Suppressor macrophage treated with lipopolysaccharide for 1 hour (primary cell): ENCODE measurements at places on chromosomes 6 and 20.
A peak's percentile ranks its signal among the peaks of the same experiment; 100 is the strongest.

DNA sequence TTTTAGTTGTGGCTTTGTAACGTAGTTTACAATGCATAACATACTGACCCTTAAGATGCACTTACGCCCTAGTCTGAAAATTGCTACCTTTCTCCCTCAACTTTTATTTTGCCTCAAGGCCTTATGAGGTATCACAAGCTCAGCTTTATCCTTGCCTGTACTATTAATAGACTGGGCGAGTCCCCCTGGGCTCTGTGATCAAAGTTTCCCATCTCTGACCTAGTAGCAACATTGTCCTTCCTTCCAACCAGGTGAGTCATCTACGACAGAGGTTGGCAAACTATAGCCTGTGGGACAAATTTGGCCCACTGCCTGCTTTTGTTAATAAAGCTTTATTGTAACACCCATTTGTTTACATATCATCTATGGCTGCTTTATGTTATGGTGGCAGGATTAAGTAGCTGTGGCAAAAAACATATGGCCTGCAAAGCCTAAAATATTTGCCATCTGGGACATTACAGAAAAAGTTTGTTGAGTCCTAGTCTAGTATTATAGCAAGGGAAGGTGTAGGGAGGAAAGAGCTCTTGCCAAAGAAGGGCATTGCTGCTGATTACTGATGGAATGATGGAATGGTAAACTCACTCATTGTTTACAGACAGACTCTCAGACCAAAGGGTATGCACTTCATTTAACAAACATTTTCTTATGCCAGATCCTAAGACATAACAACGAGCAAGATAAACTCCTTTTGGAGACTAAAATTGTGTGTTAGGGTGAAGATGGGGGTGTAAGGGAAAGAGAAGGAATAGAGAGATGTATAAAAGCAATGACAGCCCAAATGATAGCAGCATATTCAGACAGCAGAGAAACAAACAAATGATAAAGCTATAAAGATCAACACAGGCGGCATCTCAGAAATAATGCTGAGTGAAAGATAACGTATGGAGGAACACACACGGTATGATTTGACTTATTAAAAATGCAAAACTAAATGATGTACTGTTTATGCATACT, 74.2 kb downstream of the SLC22A23 start:
- peak; percentile 27 for DNase-seq

GRCh38 chr6:22284666-22285065, 12.2 kb downstream of the PRL start:
- no peak for DNase-seq

DNA sequence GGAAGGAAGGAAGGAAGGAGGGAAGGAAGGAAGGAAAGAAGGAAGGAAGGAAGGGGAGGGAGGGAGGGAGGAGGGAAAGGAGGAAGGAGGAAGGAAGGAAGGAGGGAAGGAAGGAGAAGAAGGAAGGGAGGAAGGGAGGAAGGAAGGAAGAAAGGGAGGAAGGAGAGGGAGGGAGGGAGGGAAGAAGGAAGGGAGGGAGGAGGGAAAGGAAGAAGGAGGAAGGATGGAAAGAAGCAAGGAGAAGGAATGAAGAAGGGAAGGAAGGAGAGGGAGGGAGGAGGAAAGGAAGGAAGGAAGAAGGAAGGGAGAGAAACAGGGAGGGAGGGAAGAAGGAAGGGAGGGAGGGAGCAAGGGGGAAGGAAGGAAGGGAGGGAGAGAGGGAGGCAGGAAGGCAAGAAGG, 204.9 kb downstream of the PHACTR1 start:
- no peak for DNase-seq

DNA sequence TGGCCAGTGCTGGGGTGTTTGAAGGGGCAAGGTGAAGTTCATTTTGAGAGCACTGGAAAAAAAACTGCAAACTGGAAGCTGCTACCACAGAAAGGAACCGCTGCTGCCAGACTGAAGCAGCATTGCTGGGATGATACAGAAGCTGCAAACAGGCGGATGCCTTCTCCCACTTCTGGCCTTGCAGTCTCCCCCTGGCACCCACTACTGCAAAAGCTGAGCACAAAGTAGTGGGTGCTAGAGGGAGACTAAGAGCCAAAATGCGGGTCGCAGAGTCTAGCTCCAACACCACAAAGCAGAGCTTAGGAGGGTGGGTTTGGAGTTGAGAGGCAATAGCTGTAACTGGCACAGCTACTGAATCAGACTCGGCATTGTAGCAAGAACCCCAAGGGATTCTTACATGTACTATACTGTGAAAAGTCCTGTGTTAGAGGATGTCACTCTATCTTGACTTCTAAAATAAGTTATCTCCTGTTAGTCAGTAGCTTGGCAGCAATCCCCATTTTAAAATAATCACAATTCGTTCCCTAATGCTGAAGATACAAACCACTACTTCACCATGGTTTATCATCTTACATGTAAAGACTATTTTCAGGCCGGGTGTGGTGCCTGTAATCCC, 44.0 kb upstream of the COL21A1 start:
- no peak for DNase-seq

- no peak for DNase-seq
Observed at GRCh38 chr6:135108692-135109091, 54.1 kb upstream of the HBS1L start.

- DNase-seq = no peak
Observed at GRCh38 chr6:81023007-81023582, 729.4 kb downstream of the TENT5A start.

DNA sequence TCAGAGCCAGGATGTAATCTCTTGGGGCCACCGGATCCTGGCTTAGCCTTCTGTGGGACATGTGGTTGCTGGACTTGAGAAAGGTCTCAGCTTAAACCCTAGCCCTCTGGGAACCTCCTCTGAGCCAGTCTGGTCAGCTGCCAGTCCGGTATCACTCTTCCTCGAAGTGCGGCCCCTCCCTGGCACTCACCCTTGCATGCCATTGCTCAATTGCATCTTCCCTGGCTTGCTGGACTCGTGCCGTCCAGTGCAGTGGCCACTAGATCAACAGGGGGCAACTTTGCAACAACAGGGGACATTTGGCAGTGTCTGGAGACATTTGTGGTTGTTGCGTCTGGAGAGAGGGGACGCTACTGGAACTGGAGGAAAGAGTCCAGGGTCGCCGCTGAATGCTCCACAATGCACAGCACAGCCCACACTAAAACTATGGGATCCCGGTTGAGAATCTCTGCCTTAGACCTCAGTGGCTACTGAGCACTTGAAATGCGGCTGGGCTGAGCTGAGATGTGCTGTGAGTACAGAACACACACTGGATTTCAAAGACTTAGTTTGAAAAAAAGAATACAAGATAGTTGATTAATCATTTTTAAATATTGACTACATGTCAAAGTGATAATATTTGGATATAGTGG, 152.1 kb downstream of the TFAP2C start:
- DNase-seq = no peak

DNA sequence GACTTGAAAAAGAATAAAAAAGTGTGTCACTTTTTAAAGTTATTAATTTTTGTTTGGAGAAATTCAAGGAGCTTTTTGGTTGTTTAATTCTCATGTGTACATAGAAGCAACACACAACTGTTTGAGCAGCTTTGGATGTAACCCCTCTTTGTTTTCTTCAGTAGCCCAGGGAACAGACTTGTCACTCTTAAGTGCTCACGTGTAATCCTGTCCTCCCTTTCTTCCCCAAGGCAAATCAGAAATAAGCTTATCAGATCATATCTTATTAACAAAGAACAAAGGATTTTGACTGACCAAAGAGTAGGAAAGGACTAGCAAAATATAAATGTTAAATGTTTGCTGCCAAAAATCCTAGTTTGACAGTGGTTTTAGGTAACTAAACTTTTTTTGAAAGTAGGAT, 7.3 kb upstream of the FLRT3 start:
- no peak for DNase-seq

DNA sequence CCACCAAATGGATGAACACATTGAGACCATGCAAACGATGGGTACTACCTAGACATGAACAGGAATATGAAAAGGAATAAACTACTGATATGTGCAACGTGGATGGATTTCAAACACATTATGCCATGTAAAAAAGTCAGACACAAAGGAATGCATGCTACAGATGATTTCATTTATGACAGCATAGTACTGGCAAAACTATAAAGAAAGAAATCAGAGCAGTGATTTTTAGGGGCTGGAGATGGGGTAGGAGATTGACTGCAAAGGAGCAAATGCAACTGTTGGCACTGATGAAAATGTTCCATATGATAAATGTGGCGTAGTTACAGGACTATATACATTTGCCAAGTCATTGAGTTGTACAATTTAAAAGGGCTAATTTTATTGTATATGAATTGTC, 13.4 kb upstream of the COL12A1 start:
- DNase-seq = no peak

GRCh38 chr6:48078120-48078519, 32.9 kb downstream of the PTCHD4 start:
- DNase-seq = no peak

DNA sequence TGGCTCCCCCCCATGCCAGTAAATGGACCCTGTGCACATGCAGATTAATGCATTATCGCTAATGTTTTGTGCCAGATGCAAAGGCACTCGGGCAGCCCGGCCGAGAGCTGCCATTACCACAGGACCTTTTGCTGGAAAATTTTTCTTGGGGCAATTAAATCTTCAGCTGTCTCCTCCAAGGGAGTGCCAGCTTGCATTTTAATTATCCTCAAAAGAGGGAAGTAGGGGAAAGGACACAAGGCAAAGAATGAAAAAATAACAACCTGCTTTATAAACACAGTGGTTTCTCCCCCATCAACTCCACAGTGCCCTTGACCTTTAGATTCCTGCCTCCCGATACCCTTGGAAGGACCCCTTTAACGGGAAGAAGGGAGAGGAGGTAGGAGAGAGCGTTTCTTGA, 48.2 kb downstream of the PDYN start:
- DNase-seq = peak; percentile 37

DNA sequence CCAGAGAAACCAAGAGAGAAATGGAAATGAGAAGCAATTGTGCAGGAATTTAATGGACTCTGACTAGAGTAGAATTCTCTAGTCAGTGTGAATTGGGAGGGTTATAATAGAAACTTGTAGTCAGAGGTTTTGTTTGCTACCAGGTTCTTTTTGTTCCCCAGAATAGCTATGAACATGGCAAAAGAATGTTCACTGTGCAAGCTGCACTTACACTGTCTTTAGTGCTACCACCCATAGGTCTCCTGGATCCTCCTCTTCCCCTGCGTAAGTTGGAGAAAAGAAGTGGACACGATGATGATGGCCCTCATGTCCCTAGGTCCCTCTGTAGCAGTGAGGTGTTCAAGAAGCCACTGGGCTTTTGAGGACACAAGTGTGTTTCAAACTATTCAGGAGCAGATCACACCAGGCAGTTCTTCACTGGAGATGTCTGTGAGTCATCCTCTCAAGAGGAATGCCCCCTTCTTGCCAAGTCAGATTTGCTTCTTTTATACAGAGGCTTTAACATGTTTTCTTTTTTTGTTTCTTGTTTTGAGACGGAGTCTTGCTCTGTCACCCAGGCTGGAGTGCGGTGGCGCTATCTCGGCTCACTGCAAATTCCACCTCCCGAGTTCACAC, 47.6 kb upstream of the SMIM8 start:
- DNase-seq = no peak

DNA sequence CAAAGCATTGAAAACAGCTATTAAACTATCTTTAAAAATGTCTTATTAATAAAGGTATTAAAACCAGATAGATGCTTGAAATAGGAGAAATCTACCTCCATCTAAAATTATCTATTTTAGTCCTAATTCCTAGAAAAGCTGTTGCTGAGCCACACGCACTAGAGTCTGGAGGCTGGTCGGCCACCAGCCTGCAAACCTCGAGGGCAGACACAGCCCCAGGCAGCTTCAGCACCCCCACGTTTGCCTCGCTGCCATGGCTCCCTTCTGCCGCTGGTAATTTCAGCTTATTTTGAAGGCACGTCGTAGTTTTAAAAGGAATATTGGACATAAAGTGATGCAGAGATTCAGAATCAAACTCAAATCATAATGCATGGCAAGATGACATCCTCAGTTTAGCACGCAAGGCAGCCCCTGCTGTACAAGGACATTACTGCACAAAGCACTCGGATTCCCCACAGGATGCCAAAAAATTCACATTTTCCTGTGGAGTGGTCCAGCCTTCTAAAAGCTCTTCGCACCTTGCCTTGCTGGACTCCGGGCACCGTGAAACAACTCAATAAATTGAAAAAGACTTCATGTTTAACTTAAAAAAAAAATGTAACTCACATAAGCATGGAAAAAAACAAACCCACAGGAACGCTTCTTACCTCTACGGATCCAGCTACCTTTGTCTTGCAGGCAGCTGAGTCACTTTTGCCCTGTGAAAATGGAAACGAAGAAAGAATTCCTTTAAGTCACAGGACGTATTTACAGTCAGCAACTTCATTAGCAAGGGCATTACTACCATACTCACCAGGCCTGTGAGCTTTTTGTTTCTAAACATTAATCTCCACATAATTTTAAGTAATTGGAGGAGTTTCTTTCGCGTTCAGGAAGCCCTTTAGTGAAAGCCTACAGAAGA, 143.4 kb upstream of the RPS6KA2 start:
- DNase-seq = no peak

DNA sequence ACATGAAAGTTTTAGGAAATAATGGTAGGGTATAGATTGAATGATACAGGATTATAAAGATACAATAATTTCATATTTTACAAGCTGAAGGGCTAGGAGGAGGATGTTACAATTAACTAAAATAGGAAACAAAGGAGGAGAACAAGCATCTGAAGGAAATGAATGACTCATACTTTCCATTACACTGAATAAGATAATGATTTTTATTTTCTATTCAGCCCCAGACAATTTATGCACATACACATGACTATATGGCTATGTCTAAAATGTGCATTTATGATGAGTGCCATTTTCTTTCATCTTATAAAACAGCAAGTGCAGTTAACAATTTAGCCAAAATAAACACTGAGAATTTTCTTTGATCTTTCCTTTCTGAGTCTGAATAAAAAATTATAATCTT, 994.6 kb upstream of the ADGRB3 start:
- DNase-seq = no peak

GRCh38 chr6:49550492-49551077, at the start of gene C6orf141:
Gene C6orf141 (plus strand): TSS chr6:49550668. CDS start chr6:49550793, 125 bp downstream.
- peak; percentile 37 for DNase-seq

DNA sequence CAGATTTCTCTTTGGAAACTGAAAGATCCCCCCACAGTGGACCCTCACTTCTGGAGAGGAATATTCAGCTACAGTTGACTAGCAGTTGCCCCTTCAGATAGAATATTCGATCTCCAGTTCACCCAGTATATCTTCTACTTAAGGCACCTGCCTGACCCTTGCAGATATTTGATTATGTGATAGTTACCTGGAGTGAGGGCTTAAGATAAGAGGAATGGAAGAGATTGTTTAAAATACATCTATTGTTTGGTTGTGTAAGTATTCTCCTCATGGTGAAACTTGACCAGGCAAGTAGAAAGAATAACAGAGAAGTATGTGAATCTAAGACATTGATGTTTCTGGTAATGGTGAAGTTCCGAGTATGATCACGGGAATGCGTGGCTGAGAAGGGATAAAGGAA, 1.6 kb upstream of the ZCCHC3 start:
- DNase-seq = no peak

GRCh38 chr6:116667623-116668022, 943 bp downstream of the ZUP1 start:
- DNase-seq = peak; percentile 52

GRCh38 chr6:71035871-71036270, 79.0 kb upstream of the B3GAT2 start:
- DNase-seq = no peak
